Lung (tissue), 17 donors: ENCODE measurements at places on chromosomes 12 and 14. TPM values are rescaled to one million over a fixed set of nuclear protein-coding genes. Genes with fewer than 3 reads are reported as not detected.

Gene METTL1
- total RNA-seq, result 29.5 TPM

- no peaks in the 10 kb centered on the region for H3K4me1 ChIP-seq
- H3K27ac ChIP-seq, result no peak overlapping the region
- no peak overlapping the region for H3K4me3 ChIP-seq
- H3K36me3 ChIP-seq, result no peaks in the 10 kb centered on the region
- H3K27me3 ChIP-seq, result no peaks in the 10 kb centered on the region
- no peak for DNase-seq
Measured at GRCh38 chr12:3980504-3981272, 107.5 kb upstream of the PARP11 start.

GRCh38 chr14:105377555-105378182 is 20.7 kb upstream of the TEX22 start:
- no peaks in the 10 kb centered on the region for H3K36me3 ChIP-seq
- no peak overlapping the region for H3K27ac ChIP-seq
- H3K4me1 ChIP-seq, result no peaks in the 10 kb centered on the region
- H3K4me3 ChIP-seq, result no peak overlapping the region
- H3K27me3 ChIP-seq, result no peaks in the 10 kb centered on the region

GRCh38 chr14:39230416-39231035 is 3.2 kb upstream of the MIA2 start:
- H3K27me3 ChIP-seq, result no peaks in the 10 kb centered on the region
- no peak overlapping the region for H3K27ac ChIP-seq
- no peak overlapping the region for H3K4me3 ChIP-seq
- H3K4me1 ChIP-seq, result no peaks in the 10 kb centered on the region
- no peaks in the 10 kb centered on the region for H3K36me3 ChIP-seq

- H3K27me3 ChIP-seq, result no peaks in the 10 kb centered on the region
- H3K4me3 ChIP-seq, result no peak overlapping the region
- peak overlapping the region; percentile 10 for H3K27ac ChIP-seq
- H3K36me3 ChIP-seq, result peaks cover 2% of the 10 kb centered on the region
Measured at GRCh38 chr12:42162193-42162592, 17.5 kb upstream of the GXYLT1 start.

GRCh38 chr14:71358209-71358931 is 451.1 kb downstream of the PCNX1 start:
- peaks cover 5% of the 10 kb centered on the region for H3K4me1 ChIP-seq
- DNase-seq, result no peak
- no peak overlapping the region for H3K27ac ChIP-seq
- H3K4me3 ChIP-seq, result no peak overlapping the region

Gene AACS
- total RNA-seq, result 18.0 TPM

Gene BATF
- 7.4 TPM for total RNA-seq

GRCh38 chr12:97223419-97223818 is 239.2 kb upstream of the RMST start:
- H3K4me1 ChIP-seq, result no peaks in the 10 kb centered on the region
- no peak overlapping the region for H3K27ac ChIP-seq
- DNase-seq, result no peak
- H3K27me3 ChIP-seq, result no peaks in the 10 kb centered on the region
- no peak overlapping the region for H3K4me3 ChIP-seq

Gene TSPAN19
- total RNA-seq, result 13.7 TPM
